Spleen (tissue), 13 donors: ENCODE measurements at places on chromosomes 12 and 14. TPM values are rescaled to one million over a fixed set of nuclear protein-coding genes. Genes with fewer than 3 reads are reported as not detected.

FAM90A1 gene
- total RNA-seq = not detected

DNA sequence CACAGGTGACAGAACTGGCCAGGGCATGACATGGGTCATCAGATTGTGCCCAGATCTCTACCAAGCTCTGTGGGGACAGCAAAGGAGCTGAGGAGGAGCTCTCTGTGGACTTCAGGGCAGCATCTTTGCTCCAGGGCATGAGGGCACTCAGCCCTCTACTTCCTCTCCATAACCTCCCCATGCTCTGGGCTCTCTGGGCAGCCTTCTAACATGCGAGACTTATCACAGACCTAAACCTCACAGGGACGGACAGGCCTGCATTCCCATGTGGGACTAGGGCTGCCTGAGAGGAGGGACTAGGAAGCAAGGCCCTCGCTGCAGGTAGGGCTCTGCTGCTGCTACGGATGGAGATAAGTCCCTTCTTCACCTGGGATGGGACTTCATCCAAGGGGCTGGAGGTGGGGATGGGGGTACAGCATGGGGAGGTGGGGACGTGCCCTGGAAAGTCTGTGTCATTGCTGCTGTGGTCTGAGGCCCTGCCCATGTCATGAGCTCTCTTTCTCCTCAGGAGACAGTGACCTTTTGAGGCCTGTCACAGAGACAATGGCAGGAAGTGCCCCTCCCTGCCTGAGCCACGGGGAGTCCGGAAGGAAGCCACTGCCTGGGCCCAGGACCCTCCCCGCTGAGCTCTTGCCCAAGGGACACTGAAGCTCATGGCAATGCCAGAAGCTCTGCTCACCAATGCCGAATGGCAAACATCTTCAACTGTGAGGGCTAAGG is 44.1 kb downstream of the PITPNM2 start:
- no peak overlapping the region for H3K4me3 ChIP-seq
- H3K27ac ChIP-seq = peak overlapping the region; percentile 84
- H3K27me3 ChIP-seq = no peaks in the 10 kb centered on the region
- peaks cover 63% of the 10 kb centered on the region for H3K4me1 ChIP-seq

RAD9B gene
- 1.1 TPM for total RNA-seq

DNA sequence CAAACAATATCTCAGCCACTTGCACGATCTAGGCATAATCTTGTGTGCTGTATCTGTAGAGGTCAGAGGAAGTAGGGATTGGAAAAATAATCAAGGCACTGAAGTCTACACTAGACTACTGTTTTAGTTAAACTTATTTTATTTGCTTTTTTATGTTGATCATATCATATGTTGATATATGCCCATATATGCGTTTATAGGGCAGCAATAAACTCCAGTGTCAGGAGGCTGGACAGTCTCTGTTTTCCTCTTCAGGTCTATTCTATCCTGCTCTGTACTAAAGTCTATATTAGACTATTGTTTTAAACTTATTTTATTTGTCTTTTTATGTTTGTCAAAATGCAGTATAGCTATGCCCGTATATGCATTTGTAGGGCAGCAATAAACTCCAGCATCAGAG is 47.9 kb upstream of the OR4E1 start:
- no peak for DNase-seq
- H3K36me3 ChIP-seq = no peaks in the 10 kb centered on the region
- no peaks in the 10 kb centered on the region for H3K4me1 ChIP-seq
- peaks cover 14% of the 10 kb centered on the region for H3K27me3 ChIP-seq
- no peak overlapping the region for H3K4me3 ChIP-seq

OVCH1 gene
- 5.7 TPM for total RNA-seq

DNA sequence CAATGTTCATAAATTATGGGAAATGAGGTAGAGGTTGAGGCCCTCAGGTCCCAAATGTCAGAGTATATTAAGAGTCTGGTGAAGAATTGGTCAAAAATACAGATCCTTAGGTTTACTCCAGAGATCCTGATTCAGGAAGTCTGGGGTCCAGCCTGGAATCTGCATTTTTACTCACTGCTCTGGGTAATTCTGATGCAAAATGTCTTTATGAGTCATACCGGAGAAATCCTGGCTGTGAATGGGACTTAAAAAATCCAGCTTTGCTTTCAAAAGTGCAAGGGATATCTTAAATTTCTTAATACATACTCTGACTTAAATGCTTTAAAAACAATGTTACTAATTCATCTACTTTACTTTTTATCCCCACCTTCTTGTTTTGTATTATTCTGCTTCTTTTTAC is 74.5 kb downstream of the FERMT2 start:
- no peak for DNase-seq
- H3K36me3 ChIP-seq = no peaks in the 10 kb centered on the region
- H3K4me1 ChIP-seq = no peaks in the 10 kb centered on the region
- no peak overlapping the region for H3K4me3 ChIP-seq
- no peak overlapping the region for H3K27ac ChIP-seq
- no peaks in the 10 kb centered on the region for H3K27me3 ChIP-seq

GRCh38 chr12:3622021-3622821 is 130.7 kb downstream of the CRACR2A start:
- no peak overlapping the region for H3K27ac ChIP-seq
- no peak overlapping the region for H3K4me3 ChIP-seq
- H3K36me3 ChIP-seq = peaks cover 27% of the 10 kb centered on the region

DNA sequence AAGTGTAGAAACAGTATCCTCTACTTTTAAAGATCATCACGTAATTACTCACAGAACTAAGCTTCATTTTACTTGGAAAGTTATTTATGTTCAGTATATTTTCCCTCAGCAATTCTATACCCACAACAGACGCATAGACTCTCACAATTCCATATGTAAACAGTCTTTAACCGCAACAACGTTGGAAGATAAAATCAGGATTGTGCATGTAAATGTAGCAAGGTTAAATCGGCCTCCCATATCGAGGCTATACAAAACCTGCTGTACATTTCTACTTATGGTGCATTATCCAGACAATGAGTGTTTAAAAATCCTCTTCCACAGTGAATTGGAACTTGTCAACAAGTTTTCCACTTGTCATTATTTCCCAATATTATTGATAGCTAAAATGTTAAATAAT is 581.1 kb downstream of the SLC16A7 start:
- no peak for DNase-seq
- no peaks in the 10 kb centered on the region for H3K36me3 ChIP-seq
- H3K27me3 ChIP-seq = no peaks in the 10 kb centered on the region
- H3K4me1 ChIP-seq = no peaks in the 10 kb centered on the region
- H3K27ac ChIP-seq = no peak overlapping the region

MCRS1 gene
- total RNA-seq = 62.1 TPM

RND1 gene
- 3.0 TPM for total RNA-seq

DNA sequence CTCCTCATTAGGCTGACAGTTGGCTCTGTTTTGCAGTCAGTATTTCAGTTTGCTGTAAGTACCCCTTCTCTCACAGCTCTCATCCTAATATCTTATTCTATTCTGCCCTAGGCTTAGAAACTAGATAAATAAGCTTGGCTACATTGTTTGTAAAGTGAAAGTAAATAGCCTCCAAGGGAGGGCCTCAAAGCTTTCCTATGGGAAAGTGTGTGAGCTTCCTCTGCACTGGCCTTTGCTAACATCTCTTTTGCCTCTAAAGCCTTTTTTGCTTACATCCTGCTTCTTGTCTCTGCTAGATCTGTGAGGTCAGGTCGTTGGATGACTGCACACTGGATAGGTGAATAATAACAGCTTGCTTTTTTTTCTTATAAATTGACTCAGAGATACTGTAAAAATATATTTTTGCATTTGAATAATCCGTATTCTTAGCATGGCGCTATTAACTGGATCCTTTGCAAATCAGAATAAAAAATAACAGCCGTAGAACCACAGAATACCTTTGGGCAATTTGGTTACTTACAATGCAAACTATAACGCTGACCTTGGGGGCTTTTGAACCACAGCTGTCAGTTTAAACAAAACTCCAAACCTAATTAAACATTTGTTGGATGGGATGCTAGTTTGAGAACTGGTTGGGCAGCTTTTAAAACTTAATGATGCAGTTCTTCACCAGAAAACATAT is 55.1 kb downstream of the TTC6 start:
- H3K36me3 ChIP-seq = no peaks in the 10 kb centered on the region
- no peak overlapping the region for H3K27ac ChIP-seq
- no peaks in the 10 kb centered on the region for H3K27me3 ChIP-seq
- DNase-seq = no peak

DNA sequence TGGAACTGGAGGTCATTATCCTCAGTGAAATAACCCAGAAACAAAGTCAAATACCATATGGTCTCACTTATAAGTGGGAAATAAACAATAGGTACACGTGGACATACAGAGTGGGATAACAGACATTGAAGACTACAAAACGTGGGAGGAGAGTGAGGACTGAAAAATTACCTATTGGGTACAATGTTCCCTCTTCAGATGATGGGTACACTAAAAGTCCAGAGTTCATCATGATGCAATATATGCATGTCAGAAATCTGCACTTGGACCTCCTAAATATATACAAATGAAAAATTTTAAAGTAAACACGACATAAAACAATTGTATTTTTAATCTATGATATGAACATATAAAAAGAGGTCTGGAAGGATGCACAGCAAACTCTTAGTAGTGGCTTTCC is 71.2 kb downstream of the SLC38A4 start:
- H3K27ac ChIP-seq = no peak overlapping the region
- no peaks in the 10 kb centered on the region for H3K36me3 ChIP-seq
- H3K4me1 ChIP-seq = no peaks in the 10 kb centered on the region
- DNase-seq = no peak

GRCh38 chr14:73723797-73724661 is 9.8 kb upstream of the PNMA1 start:
- H3K27me3 ChIP-seq = no peaks in the 10 kb centered on the region
- peaks cover 62% of the 10 kb centered on the region for H3K4me1 ChIP-seq
- H3K27ac ChIP-seq = peak overlapping the region; percentile 47
- no peak overlapping the region for H3K4me3 ChIP-seq

DNA sequence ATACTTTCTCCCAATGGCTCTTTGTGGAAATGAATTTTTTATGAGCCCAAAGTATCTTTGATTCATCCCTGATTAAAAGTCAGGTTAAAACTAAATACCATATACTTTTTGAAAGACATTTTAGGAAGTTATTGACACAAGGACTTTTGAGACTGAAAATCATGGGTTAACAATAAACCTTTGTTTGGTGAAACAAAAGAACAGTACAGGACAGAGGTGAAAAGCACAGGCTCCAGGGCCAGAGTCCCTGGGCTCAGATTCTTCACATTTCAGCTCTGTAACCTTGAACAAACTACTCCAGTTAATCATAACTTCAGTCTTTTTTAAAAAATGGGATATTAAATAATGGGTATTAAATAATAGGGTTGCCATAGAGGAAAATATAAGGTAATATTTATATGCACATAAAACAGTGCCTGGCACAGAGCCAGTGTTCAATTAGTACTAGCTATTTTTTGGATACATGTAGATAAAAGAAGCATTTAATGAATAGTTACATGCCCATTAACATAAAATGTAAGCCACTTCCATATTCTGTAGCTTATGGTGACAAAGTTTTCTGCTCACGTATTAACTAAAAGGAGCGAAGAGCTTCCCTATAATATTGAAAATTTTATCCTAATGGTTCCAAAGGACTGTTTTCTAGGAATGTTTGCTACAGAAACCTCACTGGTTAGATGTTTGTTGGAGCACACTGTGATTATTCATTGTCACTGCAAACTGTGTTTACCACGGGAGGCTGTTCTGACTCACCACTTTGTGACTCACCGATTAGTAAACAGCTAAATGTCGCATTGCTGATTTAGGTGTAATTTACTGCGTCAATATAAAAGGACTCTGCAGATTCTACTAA is 255.4 kb downstream of the DAD1 start:
- H3K27me3 ChIP-seq = no peaks in the 10 kb centered on the region
- H3K4me1 ChIP-seq = no peaks in the 10 kb centered on the region
- no peak overlapping the region for H3K27ac ChIP-seq
- H3K36me3 ChIP-seq = no peaks in the 10 kb centered on the region

DNA sequence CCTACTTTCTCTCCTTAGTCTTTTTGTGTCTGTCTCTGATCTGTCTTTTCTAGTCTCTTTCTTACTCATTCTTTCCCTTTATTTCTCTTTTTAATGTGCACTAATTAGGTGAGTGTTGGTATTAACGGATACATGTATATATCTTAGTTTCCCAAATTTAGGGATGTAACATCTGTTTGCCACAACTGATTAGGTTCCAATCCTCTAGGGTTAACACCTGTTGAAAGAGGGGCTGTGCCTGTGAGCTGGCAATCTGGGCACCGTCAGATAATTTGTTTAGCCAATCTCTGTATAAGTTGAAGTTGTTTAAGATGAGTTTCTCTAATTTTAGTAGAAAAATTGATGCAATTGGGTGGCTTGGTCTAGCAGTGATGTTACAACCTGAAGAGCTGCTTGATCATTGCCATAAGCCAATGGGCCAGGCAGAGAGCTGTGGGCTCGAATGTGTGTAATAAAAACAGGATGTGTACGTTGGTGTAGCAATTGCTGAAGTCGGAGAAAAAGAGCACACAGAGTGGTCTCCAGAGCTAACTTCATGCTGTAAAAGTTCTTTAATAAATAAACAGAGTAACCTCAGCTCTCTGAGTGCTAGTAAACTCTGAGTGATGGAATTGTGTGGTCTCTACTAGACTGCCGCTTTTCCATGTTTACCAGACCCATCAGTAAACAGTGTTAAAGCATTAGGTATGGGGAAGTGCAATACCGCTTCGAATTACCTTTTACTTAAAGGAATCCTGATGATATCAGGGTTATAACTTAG is 18.3 kb upstream of the LYZ start:
- no peak for DNase-seq
- no peaks in the 10 kb centered on the region for H3K36me3 ChIP-seq
- peaks cover 17% of the 10 kb centered on the region for H3K4me1 ChIP-seq
- H3K27me3 ChIP-seq = no peaks in the 10 kb centered on the region

DNA sequence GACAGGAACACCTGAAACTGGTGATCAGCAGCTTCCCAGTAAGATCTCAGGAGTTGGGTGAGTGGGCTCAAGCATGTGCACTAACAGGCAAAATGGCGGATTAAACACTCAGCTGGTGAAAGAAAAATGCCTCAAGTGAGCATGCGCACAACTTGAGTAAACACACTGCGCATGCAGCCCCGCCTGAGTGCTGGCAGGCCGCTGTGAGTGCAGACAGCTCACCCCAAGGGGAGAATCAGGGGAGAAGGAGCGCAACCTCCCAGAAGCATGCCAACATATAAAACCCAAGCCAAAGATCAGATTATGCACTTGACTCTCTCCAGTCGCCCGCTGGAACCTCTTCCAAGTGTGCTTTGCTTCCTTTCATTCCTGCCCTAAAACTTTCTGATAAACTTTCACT is 125.8 kb downstream of the VRK1 start:
- no peak overlapping the region for H3K27ac ChIP-seq
- no peaks in the 10 kb centered on the region for H3K27me3 ChIP-seq
- no peaks in the 10 kb centered on the region for H3K4me1 ChIP-seq
- no peaks in the 10 kb centered on the region for H3K36me3 ChIP-seq
- no peak overlapping the region for H3K4me3 ChIP-seq

- no peaks in the 10 kb centered on the region for H3K27me3 ChIP-seq
- DNase-seq = no peak
Measured at GRCh38 chr12:106780010-106780631, 5.6 kb downstream of the RIC8B start.

DNA sequence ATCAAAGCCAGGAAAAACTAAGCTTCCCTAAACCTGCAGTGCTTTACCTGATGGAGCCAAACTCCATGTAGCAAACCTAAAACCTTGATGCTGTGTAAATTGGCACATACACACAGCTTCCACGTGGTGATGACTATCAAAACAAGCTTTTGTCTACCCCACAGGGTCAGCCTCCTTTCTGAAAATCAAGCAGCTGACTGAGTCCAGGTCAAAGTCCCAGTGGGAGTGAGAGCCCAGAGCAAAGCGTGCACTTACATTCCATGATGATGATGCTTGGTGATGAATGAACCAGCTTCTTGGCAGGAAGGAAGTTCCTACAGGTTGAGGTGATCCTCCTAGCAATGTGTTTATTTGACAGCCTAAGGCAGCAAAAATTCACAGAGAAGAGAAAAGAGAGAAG is 630.0 kb upstream of the TBX3 start:
- H3K4me3 ChIP-seq = no peak overlapping the region
- no peaks in the 10 kb centered on the region for H3K4me1 ChIP-seq
- DNase-seq = no peak
- H3K36me3 ChIP-seq = no peaks in the 10 kb centered on the region
- H3K27ac ChIP-seq = no peak overlapping the region
- no peaks in the 10 kb centered on the region for H3K27me3 ChIP-seq
